ENCODE measurements at places on chromosomes 1 and 21. TPM values are rescaled to one million over a fixed set of nuclear protein-coding genes. Genes with fewer than 3 reads are reported as not detected.

UBL4B gene
- total RNA-seq = not detected

ZYG11B gene
- total RNA-seq = 7.0 TPM

TPTE gene
- total RNA-seq = not detected

GART gene
- total RNA-seq = 65.5 TPM

NEXN gene
- 6.8 TPM for total RNA-seq

NAXE gene
- 159 TPM for total RNA-seq

SLAMF9 gene
- 0.41 TPM for total RNA-seq

TNFAIP8L2 gene
- not detected for total RNA-seq

FPGT gene
- 7.7 TPM for total RNA-seq

PLEKHA6 gene
- 23.1 TPM for total RNA-seq

PTGER3 gene
- total RNA-seq = not detected

FCER1G gene
- not detected for total RNA-seq

LAMC2 gene
- 29.1 TPM for total RNA-seq

ARMH1 gene
- 0.54 TPM for total RNA-seq

LCE1C gene
- not detected for total RNA-seq

FCRL6 gene
- not detected for total RNA-seq

CHIA gene
- total RNA-seq = not detected

HUNK gene
- 1.3 TPM for total RNA-seq

RNU1-1 gene
- total RNA-seq = 7.3 TPM

MROH9 gene
- not detected for total RNA-seq

KTI12 gene
- total RNA-seq = 19.4 TPM

BRDT gene
- total RNA-seq = not detected

ANGPTL3 gene
- total RNA-seq = not detected

ETS2 gene
- 74.3 TPM for total RNA-seq

NUP210L gene
- not detected for total RNA-seq

CHAF1B gene
- 12.3 TPM for total RNA-seq

OR6N1 gene
- not detected for total RNA-seq

SEC16B gene
- total RNA-seq = 0.83 TPM

PAFAH2 gene
- 7.3 TPM for total RNA-seq

CRYZL1 gene
- total RNA-seq = 12.9 TPM

JAM2 gene
- total RNA-seq = not detected

FAM78B gene
- 0.38 TPM for total RNA-seq

INAVA gene
- total RNA-seq = 40.5 TPM

PRPF38A gene
- total RNA-seq = 21.4 TPM

BRINP3 gene
- total RNA-seq = not detected

DCLRE1B gene
- 10.2 TPM for total RNA-seq

KCNJ9 gene
- not detected for total RNA-seq

IQCC gene
- total RNA-seq = 1.8 TPM

CHI3L2 gene
- 0.40 TPM for total RNA-seq

ANKRD65 gene
- 0.07 TPM for total RNA-seq

TMEM82 gene
- total RNA-seq = not detected

SYPL2 gene
- total RNA-seq = 0.10 TPM

FAF1 gene
- 46.0 TPM for total RNA-seq
